Effector CD8-positive, alpha-beta T cell (primary cell): ENCODE measurements at places on chromosomes 16 and 17.

DNA sequence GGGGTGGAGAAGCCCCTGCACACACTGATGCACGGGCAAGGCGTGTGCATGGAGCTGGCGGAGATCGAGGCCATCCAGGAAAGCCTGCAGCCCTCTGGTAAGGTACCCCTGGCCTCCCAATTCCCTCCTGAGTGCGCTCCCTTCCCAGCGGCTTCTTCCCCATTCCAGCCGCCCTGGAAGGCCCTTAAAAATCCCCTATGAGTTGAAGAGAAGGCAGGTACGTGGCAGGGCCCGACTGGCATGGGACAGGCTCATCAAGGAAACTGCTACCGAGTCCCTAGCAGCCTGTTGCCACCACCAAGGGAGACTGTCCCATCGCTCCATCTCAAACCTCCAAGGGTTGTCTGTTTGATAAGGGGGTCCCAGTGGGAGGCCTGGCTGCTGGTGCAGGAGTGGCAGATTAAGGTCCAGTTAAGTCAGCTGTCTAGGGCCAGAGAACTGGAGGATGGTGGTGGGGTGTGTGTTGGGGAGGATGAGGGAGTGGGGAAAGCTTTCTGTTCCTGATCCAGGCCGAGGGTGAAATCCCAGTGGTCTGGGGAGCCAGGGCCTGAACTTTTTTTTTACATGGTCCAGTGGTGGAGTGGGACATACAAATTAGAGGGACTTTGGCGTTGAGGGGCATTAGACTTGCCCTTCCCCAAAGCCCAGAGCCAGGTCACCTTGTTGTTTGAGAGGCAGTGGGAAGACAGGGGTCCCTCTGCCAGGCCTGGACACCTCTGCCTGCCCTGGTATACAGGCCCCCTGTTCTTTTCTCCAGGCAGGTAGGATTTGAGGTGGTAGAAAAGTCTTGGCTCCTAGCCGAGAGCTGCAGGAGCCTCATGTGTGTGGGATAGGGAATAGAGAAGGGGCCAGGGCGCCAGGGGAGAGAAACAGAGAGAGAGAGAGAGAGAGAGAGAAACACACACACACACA, 994 bp downstream of the IGFBP4 start:
- no peak for DNase-seq

DNA sequence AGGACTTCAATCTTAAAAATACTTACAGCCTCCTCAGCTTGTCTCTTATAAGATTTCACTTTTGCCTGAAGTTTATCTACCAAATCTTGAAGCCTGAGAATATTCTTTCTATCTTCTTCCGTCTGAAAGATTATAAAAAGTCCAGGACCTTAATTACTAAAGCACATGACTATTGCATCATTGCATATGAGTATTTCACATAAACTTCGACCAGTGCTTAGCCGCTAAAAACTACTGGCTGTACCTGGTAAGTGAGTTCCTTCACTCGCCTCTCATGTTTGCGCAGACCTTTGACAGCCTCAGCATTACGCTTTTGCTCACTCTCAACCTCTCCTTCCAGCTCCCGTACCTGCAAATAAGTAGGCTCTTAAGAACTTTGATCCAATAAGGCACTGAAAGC, 4.7 kb upstream of the MYH1 start:
- no peak for DNase-seq

GRCh38 chr16:2473999-2474876, 689 bp upstream of the TBC1D24 start:
- DNase-seq = peak; percentile 18

DNA sequence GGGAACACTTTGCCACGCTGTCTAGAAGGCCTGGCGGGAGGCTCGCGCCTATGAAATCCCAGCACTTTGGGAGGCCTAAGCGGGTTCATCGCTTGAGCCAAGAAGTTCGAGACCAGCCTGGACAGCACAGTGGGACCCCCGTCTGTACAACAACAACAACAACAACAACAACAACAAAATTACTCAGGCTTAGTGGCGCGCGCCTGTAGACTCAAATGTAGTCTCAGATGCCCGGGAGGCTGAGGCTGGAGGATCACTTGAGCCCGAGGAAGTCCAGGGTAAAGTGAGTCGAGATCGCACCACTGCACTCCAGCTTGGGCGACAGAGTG, 297 bp upstream of the SLFN13 start:
- no peak for DNase-seq

- no peak for DNase-seq
These were observed 26.4 kb downstream of the ORC6 start for GRCh38 chr16:46715769-46716305.

DNA sequence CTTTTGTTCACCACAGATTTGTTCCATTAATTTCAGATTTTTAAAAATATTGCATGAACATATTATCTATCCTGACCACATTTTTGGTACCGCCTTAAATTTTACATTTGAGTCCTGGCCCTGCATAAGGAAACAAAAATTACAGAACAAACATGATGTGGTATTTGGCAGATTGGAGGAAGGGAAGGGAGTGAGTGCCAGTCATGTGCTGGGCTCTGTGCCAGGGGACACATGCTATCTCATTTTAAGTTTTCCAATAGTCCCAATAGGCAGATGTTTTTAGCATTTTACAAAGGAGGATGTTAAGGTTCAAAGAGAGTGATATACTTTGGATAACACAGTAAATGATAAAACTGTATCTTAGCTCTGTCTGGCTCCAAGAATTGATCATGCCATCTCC, 185.1 kb downstream of the CDK5R1 start:
- no peak for DNase-seq
